Peyer's patch (tissue), 4 donors: ENCODE measurements at places on chromosomes 13 and 19. TPM values are rescaled to one million over a fixed set of nuclear protein-coding genes. Genes with fewer than 3 reads are reported as not detected.

- no peak overlapping the region for H3K27ac ChIP-seq
- H3K27me3 ChIP-seq: no peaks in the 10 kb centered on the region
- no peak overlapping the region for H3K4me3 ChIP-seq
- no peaks in the 10 kb centered on the region for H3K36me3 ChIP-seq
- no peaks in the 10 kb centered on the region for H3K4me1 ChIP-seq
Measured at GRCh38 chr13:99489028-99489427, 12.2 kb upstream of the TM9SF2 start.

DNA sequence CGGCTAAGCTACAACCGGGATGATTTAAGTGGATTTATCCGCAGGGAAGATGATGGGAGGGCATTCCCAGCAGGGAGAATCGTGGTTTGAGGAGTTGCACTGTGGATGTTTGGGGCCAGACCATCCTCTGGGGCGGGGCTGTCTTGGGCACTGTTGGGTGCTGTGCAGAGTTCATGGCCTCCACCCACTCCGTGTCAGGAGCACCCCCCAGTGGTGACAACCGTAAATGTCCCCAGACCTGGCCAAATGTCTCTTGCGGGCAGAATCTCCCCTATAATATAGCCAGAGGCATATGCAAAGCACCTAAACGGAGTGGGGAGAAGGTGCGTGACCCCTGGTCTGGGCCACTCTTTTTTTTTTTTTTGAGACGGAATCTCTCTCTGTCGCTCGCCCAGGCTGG is 40.2 kb downstream of the SMIM24 start:
- no peak overlapping the region for H3K4me3 ChIP-seq
- peak; percentile 73 for DNase-seq
- no peaks in the 10 kb centered on the region for H3K27me3 ChIP-seq
- H3K27ac ChIP-seq: no peak overlapping the region
- no peaks in the 10 kb centered on the region for H3K4me1 ChIP-seq

DNA sequence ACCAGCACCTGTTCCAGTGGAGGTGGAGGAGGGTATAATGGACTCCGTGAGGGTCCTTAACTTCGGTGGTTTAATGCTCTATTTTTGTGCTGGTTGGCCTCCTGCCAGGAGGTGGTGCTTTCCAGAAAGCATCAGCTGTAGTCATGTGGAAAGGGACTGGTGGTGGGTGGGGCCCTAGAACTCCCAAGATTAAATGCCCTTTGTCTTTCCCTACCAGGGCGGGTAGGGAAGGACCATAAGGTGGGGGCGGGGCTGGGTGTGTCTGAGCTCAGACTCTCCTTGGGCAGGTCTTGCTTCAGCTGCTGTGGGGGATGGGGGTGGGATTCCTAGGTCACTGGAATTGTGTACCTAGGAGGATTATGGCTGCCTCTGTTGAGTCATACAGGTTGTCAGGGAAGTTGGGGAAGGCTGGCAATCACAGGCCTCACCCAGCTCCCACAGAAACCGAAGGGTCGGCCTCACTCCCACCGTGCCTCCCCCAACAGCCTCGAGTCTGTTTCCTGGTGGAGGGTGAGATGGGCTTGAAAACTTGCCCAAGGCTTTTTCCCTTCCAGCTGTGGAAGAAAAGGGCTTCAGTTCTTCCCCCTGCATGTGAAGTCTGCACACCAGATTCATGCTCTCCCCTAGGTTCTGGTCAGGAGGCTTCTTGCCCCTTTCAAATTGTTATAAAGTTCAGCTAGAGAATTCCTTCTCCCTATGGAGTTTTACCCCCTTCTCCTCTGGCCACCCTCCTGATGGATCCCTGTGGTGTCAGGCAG is 60.3 kb upstream of the CLDN10 start:
- no peak overlapping the region for H3K4me3 ChIP-seq
- no peak overlapping the region for H3K27ac ChIP-seq
- DNase-seq: no peak
- H3K4me1 ChIP-seq: no peaks in the 10 kb centered on the region

KLK10 gene
- not detected for total RNA-seq

- H3K27ac ChIP-seq: no peak overlapping the region
- no peak overlapping the region for H3K4me3 ChIP-seq
- no peaks in the 10 kb centered on the region for H3K4me1 ChIP-seq
- H3K27me3 ChIP-seq: no peaks in the 10 kb centered on the region
Measured at GRCh38 chr13:36907821-36908220, 12.2 kb downstream of the SMAD9 start.

DNA sequence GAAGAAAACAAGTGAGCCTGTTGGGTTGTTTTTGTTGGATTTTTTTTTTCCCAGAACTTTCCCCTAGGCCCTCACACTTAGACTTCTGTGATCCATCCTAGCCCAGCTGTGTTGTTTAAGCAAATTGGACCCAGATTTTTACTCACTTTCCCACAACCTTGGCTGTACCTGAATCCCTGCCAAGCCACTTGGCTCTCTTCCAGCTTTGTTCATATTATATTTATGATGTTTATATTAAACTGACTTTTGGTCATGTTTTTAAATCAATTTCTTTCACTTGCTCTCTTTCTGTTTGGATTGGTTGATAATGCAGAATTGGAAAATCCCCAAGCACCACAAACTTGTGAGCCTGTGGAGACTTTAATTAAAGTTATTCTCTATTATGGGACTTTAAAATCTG is 16.6 kb downstream of the OLFM4 start:
- H3K4me3 ChIP-seq: no peak overlapping the region
- no peaks in the 10 kb centered on the region for H3K36me3 ChIP-seq
- H3K4me1 ChIP-seq: no peaks in the 10 kb centered on the region

CYP2A13 gene
- total RNA-seq: not detected

S1PR2 gene
- 2.9 TPM for total RNA-seq

SWSAP1 gene
- total RNA-seq: 0.76 TPM

- H3K4me1 ChIP-seq: no peaks in the 10 kb centered on the region
- no peaks in the 10 kb centered on the region for H3K36me3 ChIP-seq
- H3K27me3 ChIP-seq: peaks cover 2% of the 10 kb centered on the region
- no peak overlapping the region for H3K4me3 ChIP-seq
- no peak overlapping the region for H3K27ac ChIP-seq
Measured at GRCh38 chr19:6185835-6186834, 50.7 kb downstream of the ACSBG2 start.

CPAMD8 gene
- 5.4 TPM for total RNA-seq

ZNF441 gene
- total RNA-seq: 6.8 TPM

ZNF492 gene
- total RNA-seq: not detected

GRCh38 chr13:53568491-53568890 is 539.9 kb downstream of the OLFM4 start:
- H3K4me3 ChIP-seq: no peak overlapping the region
- H3K4me1 ChIP-seq: no peaks in the 10 kb centered on the region
- DNase-seq: no peak
- no peak overlapping the region for H3K27ac ChIP-seq
- no peaks in the 10 kb centered on the region for H3K36me3 ChIP-seq

DNA sequence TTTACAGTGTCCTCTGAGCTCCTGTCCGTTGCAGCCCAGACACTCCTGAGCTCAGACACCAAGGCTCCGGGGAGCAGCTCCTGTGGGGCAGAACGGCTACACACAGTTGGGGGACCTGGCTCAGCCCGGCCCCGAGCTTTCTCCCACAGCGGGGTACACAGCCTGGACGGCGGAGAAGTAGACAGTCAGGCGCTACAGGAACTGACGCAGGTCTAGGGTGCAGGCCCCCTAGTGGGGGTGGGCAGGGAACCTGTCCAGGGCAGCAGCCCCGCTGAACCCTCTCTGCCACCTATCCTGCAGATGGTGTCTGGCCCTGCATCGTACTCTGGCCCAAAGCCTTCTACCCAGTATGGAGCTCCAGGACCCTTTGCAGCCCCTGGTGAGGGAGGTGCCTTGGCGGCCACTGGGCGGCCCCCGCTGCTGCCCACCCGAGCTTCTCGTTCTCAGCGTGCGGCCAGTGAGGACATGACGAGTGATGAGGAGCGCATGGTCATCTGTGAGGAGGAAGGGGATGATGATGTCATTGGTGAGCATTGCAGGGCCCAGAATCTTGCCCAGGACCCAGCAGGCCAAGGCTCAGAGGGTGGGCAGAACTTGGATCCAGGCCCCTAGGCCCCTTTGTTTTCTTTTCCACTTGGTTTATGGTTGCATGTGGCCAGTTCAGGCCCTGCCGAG is 12.9 kb upstream of the PRR19 start:
- no peak overlapping the region for H3K27ac ChIP-seq
- H3K4me3 ChIP-seq: no peak overlapping the region
- H3K36me3 ChIP-seq: no peaks in the 10 kb centered on the region
- no peaks in the 10 kb centered on the region for H3K27me3 ChIP-seq
- peaks cover 34% of the 10 kb centered on the region for H3K4me1 ChIP-seq

DNA sequence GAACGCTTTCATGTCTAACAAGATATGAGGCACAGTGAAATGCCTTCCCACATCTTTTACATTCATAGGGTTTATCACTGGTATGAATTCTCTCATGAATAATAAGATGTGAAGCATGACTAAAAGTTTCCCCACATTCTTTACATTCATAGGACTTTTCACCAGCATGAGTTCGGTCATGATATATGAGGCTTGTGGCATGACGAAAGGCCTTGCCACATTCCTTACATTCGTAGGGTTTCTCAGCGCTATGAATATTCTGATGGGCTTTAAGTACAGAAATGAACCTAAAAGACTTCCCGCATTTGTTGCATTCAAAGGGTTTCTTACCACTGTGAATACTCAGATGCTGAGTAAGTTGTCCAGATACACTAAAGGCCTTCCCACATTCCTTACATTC is 21.3 kb downstream of the ZNF607 start:
- H3K27ac ChIP-seq: no peak overlapping the region
- no peak for DNase-seq
- no peaks in the 10 kb centered on the region for H3K4me1 ChIP-seq

DNA sequence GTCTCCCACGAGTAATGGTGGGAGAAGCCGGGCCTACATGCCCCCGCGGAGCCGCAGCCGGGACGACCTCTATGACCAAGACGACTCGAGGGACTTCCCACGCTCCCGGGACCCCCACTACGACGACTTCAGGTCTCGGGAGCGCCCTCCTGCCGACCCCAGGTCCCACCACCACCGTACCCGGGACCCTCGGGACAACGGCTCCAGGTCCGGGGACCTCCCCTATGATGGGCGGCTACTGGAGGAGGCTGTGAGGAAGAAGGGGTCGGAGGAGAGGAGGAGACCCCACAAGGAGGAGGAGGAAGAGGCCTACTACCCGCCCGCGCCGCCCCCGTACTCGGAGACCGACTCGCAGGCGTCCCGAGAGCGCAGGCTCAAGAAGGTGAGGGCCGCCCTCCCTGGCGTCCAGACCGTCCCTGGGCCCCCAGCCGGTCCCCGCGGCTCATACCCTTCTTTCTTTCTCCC is 1.4 kb upstream of the USF2 start:
- H3K4me1 ChIP-seq: peaks cover 11% of the 10 kb centered on the region
- peak; percentile 49 for DNase-seq
- H3K36me3 ChIP-seq: no peaks in the 10 kb centered on the region
- H3K27me3 ChIP-seq: no peaks in the 10 kb centered on the region
- peak overlapping the region; percentile 84 for H3K4me3 ChIP-seq

- DNase-seq: no peak
- no peaks in the 10 kb centered on the region for H3K4me1 ChIP-seq
- H3K4me3 ChIP-seq: no peak overlapping the region
- H3K27ac ChIP-seq: no peak overlapping the region
- no peaks in the 10 kb centered on the region for H3K27me3 ChIP-seq
- no peaks in the 10 kb centered on the region for H3K36me3 ChIP-seq
Measured at GRCh38 chr13:75691183-75691582, 55.1 kb downstream of the LMO7 start.

GRCh38 chr19:30854661-30855060 is 482.5 kb downstream of the ZNF536 start:
- H3K4me3 ChIP-seq: no peak overlapping the region
- H3K4me1 ChIP-seq: no peaks in the 10 kb centered on the region
- DNase-seq: no peak
- no peaks in the 10 kb centered on the region for H3K36me3 ChIP-seq

DNA sequence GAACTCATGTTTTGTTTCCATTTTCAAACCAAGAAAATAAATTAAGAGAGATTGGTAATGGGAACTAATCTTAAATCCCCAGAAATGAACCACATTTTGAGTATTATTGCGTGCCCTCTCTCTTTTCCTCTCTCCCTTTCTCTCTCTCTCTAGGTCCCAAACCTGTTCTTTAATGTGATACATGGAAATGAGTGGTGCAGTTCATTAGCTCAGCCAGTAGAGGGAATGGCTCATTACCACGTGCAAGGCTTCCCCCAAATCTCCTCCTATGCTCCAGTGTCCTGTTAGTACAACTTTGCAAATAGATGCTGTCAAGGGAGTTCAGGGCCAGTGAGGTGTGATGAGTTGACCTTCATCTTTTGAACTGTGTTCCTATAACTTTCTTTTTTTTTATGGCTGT is 178.4 kb downstream of the FGF9 start:
- no peaks in the 10 kb centered on the region for H3K4me1 ChIP-seq
- DNase-seq: no peak
- no peaks in the 10 kb centered on the region for H3K36me3 ChIP-seq
- no peak overlapping the region for H3K4me3 ChIP-seq
- no peaks in the 10 kb centered on the region for H3K27me3 ChIP-seq
- no peak overlapping the region for H3K27ac ChIP-seq

DNA sequence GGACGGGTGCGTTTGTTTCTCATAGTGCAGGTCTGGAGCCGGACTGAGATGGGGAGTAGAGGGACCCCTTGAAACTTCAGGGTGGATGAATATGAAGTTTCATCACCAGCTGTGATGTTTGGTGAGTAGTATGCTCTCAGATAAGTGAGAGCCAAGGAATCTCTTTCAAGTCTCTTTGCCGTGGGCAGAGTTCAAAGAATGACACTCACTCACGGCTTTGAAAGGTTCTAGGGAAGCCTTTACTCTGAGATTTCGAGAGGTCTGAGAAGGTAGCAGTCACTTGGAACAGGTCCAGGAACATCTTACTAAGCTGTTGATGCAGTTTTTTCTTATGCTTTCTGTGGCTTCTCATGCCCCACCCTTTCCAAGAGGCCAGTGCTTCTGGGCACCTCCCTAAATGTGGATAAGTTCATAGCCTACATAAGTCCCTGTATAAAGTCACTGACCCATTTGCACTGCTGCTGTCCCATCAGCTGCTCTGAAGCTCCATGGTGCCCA is at the start of gene IGFL2:
Gene IGFL2 (plus strand): TSS at position 448 of the 498 bp plus-strand sequence. CDS start 41 bp downstream, at position 489.
- H3K4me1 ChIP-seq: no peaks in the 10 kb centered on the region
- H3K4me3 ChIP-seq: no peak within 1 kb of the TSS
- H3K36me3 ChIP-seq: no peaks in the 10 kb centered on the region
- DNase-seq: no peak

DNA sequence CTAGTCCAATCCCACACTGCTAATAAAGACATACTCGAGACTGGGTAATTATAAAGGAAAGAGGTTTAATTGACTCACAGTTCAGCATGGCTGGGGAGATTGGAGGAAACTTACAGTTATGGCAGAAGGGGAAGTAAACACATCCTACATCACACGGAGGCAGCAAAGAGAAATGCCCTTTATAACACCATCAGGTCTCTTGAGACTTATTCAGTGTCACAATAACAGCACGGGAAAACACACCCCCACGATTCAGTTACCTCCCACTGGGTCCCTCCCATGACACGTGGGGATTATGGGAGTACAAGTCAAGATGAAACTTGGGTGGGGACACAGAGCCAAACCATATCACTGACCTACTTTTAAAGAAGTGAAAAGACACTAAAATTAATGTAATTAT is 1130.4 kb upstream of the SLC10A2 start:
- DNase-seq: no peak
- H3K27me3 ChIP-seq: no peaks in the 10 kb centered on the region
- no peaks in the 10 kb centered on the region for H3K4me1 ChIP-seq
- H3K4me3 ChIP-seq: no peak overlapping the region
- no peaks in the 10 kb centered on the region for H3K36me3 ChIP-seq

GRCh38 chr19:4042731-4043082 is 24.0 kb downstream of the ZBTB7A start:
- no peak overlapping the region for H3K27ac ChIP-seq
- DNase-seq: no peak
- H3K36me3 ChIP-seq: no peaks in the 10 kb centered on the region
- H3K4me1 ChIP-seq: no peaks in the 10 kb centered on the region
- H3K4me3 ChIP-seq: no peak overlapping the region

EFNA2 gene
- 32.9 TPM for total RNA-seq
